ENCODE measurements at places on chromosomes 7 and 10.

- no peak for DNase-seq
Measured at GRCh38 chr10:13527864-13528122, 1.0 kb downstream of the BEND7 start.

GRCh38 chr7:20892776-20893175, 106.1 kb upstream of the SP8 start:
- DNase-seq: no peak

GRCh38 chr7:129644634-129645230, 33.2 kb downstream of the NRF1 start:
- no peak for DNase-seq

GRCh38 chr10:100204370-100204769, 18.5 kb upstream of the ERLIN1 start:
- no peak for DNase-seq

DNA sequence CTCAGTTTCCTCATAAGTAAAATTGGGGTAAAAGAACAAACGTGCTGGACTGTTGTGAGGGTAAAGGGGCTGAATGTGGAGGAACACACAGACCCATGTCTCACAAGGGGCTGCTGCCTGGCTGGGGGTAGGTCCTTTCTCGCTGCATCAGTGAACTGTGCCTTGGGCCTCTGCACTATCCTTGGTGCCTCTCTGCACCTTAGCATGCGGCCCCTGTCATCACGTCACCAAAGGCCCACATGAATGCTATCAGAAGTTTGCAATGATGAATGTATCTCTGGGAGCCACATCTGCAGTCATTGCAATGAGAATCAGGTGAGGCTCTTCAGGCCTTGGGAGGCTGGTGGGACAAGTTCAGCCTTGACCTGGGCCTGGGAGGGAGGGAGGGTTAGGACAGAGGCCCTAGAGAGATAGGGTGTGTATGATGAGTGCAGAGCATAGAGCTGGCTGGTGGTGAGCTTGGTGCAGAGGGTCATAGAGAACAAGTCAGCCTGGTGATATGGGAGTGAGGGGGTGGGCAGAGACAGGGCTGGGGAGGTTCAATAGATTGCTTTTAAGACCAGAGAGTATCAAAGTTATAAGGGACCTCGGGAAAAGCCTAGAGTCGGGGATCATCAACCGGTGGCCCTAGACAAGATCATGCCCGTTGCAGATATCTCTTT, 308.4 kb downstream of the RPS24 start:
- DNase-seq: peak; percentile 46

DNA sequence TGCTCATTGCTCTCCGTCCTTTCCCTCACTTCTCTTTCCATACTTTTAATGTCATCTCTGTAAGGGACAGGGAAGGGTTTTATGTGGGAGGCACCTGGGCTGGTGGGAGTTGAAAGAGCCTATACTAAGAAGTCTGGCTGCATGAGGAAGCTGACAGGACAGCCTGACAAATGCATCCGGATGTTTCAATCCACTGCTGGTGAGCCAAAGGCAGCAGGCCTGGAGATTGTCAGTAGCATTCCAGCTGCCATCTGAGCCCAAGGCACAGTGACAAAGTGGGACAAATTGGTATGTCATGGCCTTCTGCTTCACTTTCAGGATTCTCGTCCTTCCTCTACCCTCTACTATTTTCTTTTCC, 218.4 kb downstream of the STK31 start:
- no peak for DNase-seq

DNA sequence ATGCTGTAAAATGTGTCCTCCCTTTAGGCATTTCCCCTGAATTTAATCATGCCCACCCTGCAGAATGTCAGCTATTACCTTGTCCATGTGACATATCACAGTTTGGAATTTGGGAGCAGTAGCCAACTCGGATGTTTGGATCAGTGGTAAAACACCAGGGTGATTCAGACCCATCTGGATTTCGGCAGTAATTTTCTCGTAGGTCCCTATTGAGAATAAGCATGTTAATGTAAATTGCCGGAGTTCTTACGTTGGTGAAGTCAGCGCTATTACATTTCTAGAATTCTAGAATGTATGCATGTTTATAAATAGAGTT, 44.1 kb downstream of the HGF start:
- DNase-seq: no peak

- DNase-seq: no peak
Measured at GRCh38 chr7:131106681-131107336, 220.9 kb upstream of the MKLN1 start.
